ENCODE measurements at places on chromosomes 7 and 10. TPM values are rescaled to one million over a fixed set of nuclear protein-coding genes. Genes with fewer than 3 reads are reported as not detected.
A peak's percentile ranks its signal among the peaks of the same experiment; 100 is the strongest.

DNA sequence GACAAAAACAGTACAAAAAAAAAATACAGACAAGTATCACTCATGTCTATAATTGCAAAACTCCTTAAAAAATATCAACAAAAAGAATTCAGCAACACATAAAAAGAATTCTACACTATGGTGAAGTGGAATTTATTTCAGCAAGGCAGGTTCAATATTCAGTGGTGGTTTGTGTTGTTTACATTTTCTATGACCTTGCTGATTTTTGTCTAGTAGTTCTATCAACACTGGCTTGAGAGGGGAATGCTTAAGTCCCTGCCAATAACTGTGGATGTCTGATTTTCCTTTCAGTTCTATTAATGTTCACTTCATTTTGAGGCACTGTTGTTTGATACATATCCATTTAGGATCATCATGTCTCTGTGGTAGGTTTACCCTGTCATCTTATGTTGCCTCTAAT, 58.5 kb downstream of the CADPS2 start:
- no peak for DNase-seq

DNA sequence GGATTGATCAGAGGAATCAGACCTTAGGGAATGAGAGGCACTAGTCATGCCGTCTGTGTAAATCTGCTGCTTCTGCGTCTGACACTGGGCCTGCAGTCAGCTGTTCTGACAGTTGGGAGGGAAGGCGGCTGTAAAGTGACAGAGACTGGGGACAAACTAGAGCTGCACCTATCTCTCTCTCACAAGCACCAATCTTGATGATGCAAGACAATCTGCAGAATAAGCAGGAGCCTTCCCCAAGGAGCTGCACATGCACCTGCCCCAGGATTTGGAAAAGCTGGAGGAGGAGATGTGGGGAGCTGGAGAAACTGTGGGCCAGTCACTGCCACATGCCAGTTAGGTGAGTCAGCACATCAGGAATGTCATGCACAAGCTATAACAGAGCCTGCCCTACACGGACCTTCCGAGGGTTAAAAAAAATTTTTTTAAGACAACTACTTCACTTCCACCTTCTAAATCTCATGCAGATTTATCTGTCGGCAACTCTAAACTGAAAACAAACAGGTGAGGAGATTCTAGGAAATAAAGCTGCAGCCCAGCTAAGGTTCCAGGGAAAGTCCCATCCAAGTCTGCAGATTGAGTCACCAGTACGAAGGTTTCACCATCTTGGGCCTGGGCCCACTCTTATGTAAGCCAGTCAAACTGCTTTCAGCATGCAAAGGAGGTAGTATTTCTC, 39.2 kb downstream of the ENO4 start:
- DNase-seq: peak; percentile 82

The PPP1R17 gene
- not detected for total RNA-seq

The GHRHR gene
- total RNA-seq: not detected

DNA sequence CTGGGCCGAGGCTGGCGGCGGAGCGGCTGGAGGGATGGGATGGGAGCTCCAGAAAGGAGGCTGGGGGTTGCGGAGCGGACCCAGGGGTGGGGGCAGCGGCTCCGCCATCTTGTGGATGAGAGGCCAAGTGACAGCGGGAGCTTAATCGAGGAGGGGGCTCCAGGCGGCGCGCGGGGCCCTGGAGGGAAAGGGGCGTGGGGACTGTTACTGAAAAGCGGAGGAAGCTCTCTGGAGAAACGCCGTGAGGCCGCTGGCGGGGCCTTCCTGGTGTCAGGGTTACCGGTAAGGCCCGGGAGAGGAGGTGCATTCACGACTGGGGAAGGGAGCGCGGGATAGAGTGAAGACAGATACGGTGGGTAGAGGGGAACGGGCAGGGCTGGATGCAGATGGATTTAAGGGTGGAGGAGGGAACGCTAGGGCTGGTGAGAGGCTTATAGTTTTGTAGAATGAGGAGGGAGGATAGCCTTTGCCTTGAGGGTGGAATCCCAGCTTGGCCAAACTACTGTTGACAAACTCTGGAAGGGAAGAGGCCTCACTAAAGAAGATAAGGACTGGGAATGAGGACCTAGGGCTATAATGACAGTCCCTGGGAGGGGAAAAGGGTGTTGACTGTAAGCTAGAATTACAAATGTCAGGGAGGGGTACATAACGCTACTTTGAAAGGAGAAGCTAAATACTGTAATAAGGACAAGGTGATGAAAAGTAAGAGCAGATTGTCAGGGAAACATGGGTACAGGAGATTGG, 535 bp downstream of the BTRC start:
- peak; percentile 41 for DNase-seq

All from fibroblast of the aortic adventitia (primary cell).